ENCODE measurements at places on chromosomes 2 and 18.

GRCh38 chr2:152506843-152507242 lies 171.9 kb downstream of the FMNL2 start:
- no peak for DNase-seq

DNA sequence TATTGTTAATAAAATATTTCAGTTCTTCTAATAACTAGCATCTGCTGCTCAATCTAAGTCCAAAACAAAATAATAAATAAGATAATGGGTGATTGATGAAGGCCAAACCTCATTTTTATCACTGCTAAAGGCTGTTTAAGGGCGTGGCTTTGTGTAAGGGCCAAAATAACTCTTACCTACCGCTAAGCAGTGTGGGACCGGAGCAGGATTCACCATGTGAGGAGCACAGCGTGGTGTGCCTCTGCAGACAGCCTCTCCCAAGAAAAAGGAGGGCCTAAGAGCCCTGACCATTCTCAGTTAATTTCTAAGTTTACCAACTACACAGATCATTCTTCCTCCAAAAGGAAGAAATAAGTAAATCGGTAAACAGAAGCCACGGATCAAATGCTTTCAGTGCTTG lies 353.7 kb downstream of the ARL6IP6 start:
- DNase-seq: no peak

DNA sequence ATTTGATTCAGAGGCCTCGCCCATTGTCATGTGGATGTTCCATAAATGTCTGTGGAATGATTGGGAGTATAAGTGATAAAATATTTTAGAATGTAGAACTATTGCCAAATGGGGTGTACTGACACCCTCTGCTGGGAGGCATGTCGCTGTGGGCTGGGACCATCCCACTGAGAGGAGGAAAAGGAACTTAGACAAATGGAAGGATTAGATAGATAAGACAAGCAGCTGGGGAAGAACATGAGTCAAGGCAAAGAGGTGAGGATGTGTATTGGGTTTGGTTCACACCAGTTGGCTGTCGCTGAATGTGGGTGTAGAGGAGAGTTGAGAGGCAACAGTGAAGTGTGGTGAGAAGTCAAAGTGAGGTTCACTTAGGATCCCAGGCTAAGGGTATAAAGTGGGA lies 4.0 kb downstream of the C2orf74 start:
- no peak for DNase-seq

GRCh38 chr18:22539051-22539765 lies 121.5 kb upstream of the CTAGE1 start:
- DNase-seq: no peak

DNA sequence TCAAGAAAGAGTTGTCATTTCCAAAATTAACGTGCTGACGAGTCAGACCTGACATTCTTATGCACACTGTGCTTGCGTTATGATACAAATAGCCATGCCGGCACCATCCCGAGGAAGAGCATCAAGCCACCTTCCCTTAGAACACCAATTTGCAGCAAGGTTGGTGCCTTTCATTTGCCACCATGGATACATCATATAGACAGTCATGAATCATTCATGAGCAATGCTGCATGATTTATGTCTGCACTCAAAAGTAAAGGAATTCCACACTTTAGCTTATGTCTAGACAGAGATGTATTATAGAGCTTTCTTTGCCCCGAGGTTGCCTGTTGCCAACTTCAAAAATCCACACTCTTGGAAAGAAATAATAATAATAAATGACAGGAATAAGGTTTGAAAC lies 166.9 kb downstream of the VWC2L start:
- no peak for DNase-seq
